Amniotic stem cell (primary cell): ENCODE measurements at places on chromosomes 11 and 22.
A peak's percentile ranks its signal among the peaks of the same experiment; 100 is the strongest.

- no peak for DNase-seq
Measured at GRCh38 chr11:73640592-73640991, 5.8 kb upstream of the PLEKHB1 start.

GRCh38 chr22:20392983-20393704, 807 bp upstream of the ZNF74 start:
- DNase-seq = no peak

- no peak for DNase-seq
Measured at GRCh38 chr11:2132874-2133240, 6.3 kb downstream of the IGF2 start.

DNA sequence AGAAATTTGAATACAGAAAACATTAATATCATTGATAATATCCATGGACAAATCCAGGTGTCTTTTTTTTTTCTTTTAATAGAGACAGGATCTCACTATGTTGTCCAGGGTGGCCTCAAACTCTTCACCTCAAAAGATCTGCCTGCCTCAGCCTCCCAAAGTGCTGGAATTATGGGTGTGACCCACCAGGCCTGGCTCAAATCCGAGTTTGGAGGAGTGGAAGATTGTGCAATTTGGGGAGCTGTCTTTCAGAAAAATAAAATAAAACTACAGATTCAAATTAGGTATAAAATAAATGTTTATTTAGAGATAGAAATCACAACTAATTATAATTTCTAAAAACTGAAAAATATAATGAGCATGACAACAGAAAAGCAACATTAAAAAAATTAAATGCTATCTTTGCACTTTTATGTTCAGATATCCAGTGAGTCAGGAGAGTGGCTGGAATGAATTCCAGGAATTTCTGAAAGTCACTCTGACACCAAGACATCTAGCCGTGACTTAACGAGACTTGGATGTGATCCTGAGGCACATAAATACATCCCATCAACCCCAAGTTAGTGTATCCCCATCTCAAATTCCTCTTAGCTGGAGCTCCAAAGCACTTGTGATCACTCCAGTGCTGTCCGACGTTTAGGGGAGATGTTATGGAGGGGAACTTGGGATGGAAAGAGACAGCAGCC, 128.6 kb upstream of the THY1 start:
- no peak for DNase-seq

- DNase-seq = no peak
Measured at GRCh38 chr11:27178859-27179258, 138.2 kb downstream of the BBOX1 start.

DNA sequence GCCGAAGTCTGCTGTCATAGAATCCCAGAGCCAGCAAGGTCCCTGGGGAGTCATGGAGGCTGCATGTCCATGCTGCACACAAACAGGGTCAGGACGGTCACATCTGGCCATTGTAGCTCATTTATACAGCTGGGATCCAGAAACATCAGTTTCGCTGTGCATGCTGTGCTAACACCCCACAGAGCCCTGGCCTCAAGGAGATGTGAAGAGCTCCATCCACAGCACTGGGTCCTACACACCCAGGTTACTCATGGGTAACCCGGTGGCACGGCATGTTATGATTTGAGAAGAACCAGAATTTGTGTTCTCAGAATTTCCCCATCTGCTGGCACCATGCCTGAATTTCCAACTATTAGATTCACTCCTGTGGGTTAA, 146.3 kb upstream of the ARHGAP20 start:
- no peak for DNase-seq

DNA sequence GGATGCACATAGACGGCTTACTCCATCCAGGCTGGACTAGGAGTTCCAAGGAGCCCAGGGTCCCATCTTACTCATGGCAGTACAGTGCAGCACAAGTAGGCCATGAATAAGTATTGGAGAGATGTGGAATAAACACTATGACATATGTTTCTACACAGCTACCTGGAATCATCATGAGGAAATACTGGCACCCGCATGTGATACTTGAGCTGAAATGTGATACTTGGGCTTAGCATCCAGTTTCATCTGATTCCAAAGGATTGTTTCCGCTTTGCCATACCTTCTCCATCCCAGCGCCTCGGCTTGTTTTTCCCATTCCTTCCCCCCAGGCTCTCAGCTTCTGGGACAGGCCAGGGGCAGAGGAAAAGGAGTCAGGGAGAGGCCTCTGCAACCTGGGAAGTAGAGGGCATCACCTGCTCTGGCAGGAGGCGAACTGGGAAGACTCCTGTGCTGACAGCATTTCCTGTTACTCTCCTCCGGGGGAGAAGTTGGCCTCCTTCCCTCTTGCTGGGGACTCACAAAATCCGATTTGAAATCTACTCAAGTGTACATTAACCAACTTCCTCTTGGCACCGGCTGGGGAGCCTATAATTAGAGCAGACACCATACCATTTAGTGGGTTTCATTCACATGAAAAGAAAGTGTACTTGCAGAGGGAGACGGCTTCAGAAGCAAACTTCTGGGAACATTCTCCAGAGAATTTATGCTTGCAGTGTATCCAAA, 187.8 kb downstream of the MIAT start:
- DNase-seq = no peak

- DNase-seq = peak; percentile 24
Measured at GRCh38 chr11:75867778-75868374, 52.9 kb downstream of the UVRAG start.

GRCh38 chr11:130871616-130872015, 44.7 kb downstream of the SNX19 start:
- DNase-seq = no peak

GRCh38 chr11:70112017-70112434, 33.9 kb downstream of the ANO1 start:
- DNase-seq = no peak

GRCh38 chr11:119795690-119796089, 66.7 kb upstream of the NECTIN1 start:
- no peak for DNase-seq

DNA sequence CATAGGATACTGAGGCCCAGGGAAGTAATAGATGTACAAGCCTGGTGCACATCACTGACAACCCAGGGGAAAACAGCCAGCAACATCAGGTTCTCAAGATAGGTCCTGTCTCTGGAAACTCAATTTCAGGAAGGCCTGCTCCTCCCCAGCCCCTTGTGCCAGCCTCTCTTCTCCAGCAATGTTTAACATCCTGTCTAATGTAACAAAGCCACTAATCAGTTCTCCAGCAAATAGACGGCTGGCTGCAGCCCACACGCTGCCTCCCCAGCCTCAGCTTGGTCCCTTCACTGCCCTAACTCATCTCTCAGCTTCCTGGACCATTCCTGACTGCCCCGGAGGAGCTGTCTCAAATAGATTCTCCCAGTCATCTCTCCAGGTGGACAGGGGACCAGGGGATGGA, 37.8 kb downstream of the RPL27A start:
- DNase-seq = no peak

GRCh38 chr22:16721961-16722360, 103.2 kb downstream of the XKR3 start:
- no peak for DNase-seq

DNA sequence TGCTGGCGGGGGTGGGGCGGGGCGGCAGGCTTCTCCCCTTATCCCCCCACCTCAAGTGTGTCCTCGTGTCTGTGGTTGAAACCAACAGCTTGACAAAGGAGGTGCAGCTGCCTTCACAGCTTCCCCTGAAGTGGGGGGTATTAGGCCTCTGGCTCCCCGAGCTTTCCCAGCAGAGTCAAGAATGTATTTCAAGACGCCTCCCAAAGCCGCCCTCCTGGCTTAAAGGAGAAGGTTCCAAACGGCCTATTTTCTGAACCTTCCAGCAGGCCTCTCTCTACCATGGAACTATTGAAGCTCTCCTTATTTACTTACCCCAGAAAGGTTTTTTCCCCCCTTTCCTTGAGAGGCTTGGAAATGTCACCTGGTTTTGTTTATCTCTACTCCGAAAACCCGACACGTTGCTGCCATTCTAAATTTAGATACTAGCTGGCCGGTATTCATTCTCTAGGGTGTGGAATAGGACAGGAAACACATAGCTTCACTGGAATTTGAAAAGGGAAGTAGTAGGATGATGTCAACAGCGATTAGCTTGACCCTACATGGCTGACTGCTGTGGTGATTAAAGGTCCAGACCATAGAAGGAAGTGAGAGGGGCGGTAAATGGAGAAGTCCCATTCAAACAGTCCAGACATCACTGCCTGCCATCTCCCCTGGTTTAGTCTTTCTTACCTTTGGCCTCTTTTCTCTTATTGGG, 671 bp upstream of the PICALM start:
- DNase-seq = peak; percentile 86

DNA sequence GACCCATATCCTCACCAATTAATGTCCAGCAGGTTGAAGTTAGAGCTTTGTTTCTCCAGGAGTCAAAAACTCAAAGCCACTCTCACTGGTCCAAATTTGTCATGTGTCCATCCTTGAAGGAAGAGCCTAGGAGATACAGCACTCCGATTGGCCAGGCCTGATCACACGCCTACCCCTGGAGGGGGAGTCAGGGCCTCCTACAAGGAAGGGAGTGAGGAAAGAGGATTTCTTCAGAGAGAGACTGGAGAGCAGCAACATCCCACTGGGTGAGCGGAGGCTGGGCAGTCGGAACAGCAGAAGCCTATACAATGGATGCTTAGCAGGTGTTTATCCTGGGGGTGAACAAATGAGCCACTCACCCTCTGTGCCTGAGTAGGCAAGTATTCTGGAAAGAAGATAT, 113.9 kb downstream of the TRIM29 start:
- DNase-seq = no peak

DNA sequence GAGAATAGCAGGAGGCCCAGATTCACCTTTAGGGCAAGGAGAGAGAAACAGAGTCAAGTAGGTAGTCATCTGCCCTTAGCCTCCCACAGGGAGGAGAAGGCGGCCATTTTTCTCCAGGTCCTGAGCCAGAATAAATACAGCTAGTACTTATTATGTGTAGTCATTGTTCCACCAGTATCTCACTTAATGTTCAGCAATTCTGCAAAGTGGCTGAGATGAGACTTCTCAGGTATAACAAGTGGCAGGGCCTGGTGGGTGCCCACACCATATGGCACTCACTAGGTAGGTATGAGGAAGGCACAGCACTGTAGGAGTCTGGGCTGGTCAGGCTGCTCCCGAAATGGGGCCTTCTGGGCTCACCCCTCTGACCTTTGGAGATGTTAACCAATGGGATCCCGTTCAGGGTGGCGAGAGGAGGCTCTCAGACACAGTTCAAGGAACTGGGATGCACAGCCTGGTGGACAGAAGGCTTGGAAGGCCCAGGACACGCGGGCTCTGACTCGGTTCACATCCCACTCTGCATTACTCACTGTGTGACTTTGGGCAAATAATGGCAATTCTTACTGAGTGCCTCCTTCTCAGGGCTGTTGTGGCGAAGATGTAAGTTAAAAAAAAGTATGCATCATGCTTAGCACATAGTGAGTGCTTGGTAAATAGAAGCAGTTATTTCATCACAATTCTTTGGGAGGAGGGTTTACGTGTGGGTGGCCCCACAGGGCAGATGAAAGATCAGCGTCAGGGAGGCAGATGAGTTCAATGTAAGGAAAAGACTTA, 25.1 kb downstream of the RTN4RL2 start:
- no peak for DNase-seq

DNA sequence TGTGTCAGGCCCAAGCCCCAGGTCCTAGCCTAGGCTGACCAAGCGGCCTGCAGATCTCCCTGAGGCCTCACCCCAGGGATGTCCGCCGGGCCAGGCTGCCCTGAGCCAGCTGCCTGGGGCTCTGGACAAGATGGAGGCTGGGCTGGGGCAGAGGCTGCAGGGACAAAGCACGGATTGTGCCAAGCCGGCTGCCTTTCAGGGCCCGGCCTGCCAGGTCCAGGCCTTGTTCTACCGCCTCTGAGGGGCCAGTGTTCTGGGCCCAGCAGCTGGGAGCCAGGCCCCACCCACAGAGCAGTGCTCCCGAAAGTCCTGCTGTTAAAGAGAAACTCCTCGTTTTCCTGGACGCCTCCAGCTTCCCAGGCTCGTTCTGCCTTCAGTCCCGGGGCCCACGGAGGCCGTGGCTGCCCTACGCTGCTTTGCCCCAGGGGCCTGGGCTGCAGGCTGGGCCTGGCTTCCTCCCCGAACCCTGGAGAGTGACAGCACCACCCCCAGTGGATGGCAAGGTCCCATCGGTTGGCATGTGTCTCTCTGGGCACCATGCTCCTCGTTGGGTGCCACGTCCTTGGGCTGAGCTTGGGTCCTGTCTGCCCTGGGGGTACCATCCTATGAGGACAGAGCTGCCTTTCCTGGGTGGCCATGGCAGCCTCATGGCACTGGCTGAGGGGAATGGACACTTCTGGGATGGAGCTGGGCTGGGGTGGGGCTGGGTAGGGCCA, 7.6 kb downstream of the BRSK2 start:
- DNase-seq = no peak

GRCh38 chr22:39205344-39206021, 39.3 kb downstream of the PDGFB start:
- DNase-seq = no peak
